ENCODE measurements at places on chromosomes 11 and 22.

- no peak for DNase-seq
These were observed 977.0 kb upstream of the CHORDC1 start for GRCh38 chr11:91199866-91200265.

DNA sequence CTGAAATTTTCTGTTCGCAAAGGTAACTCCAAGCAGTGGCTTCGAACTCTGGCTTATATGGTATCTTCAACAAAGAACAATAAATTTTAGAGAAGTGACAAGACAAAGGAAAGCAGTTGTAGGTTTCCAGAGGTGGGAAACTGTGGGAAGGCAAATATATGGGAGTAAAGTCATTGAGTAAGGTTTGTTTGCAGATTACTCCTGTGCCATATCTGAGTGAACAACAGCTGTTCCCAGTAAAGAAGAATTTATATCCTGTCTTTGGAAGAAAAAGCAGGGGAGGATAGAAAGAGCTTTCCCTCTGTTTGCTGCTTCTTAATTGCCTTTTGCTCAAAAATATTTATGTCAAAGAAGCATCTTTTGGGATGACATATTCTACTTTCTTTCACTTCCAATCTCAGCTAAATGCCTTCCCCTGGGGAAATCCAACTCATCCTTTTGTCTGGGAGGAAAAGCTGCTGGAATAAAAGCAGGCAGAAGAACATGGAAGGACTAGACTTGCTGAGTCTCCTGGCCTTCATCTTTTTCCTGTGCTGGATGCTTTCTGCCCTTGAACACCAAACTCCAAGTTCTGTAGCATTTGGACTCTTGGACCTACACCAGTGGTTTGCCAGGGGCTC lies 10.4 kb upstream of the RCN1 start:
- DNase-seq, result no peak

- DNase-seq, result no peak
These were observed 54.3 kb upstream of the MUC15 start for GRCh38 chr11:26626346-26626745.

DNA sequence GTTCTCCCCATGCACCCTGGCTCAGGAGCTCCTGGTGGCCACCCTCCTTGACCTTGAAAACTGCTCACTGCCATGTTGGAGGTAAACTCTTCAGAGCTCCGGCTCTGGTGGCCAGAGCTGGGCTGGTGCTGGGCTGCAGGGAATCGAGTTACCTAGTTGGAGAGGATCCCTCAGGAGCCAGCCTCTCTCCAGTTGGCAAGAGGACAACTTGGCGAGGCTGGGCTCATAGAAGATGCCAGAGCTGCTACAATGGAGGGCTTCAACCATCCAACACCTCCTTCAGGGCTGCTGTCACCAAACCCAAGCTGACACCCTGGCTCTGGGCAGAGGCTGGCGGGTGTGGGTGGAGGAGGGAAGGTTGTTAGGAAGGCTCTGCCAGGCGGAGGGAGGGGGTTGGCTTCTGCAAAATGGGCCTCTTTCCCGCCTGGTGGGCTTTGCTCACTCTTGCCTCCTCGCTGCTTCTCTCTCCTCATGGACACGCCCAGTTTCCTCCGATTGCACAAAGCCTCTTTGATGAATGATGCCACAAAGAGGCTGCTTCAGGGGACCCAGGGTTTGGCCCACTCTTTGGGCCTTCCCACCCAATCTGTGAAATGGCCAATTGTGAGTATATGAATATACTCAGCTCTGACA lies 53.1 kb downstream of the THAP12 start:
- no peak for DNase-seq

GRCh38 chr11:120548682-120549209 lies 37.2 kb downstream of the GRIK4 start:
- no peak for DNase-seq

DNA sequence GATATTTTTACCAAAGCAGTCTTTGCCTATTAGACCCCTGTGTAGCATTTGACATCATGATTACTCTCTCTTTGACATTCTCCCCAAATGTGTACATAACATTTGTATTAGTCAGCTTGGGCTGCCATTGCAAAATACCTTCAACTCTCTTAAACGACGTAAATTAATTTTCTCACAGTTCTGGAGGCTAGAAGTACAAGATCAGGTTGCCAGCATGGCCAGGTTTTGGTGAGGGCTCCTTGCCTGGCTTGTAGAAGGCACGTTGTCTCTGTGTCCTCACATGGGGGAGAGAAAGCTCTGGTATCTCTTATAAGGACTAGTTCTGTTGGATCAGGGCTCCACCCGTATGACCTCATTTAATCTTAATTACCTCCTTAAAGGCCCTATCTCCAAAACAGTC lies 12.3 kb upstream of the DLAT start:
- no peak for DNase-seq

Data from CD8-positive, alpha-beta T cell (primary cell).